ENCODE measurements at places on chromosomes 1 and 21. TPM values are rescaled to one million over a fixed set of nuclear protein-coding genes. Genes with fewer than 3 reads are reported as not detected.

- ATAC-seq = no peak
Observed at GRCh38 chr1:44780583-44781121, 5.3 kb downstream of the RPS8 start.

DNA sequence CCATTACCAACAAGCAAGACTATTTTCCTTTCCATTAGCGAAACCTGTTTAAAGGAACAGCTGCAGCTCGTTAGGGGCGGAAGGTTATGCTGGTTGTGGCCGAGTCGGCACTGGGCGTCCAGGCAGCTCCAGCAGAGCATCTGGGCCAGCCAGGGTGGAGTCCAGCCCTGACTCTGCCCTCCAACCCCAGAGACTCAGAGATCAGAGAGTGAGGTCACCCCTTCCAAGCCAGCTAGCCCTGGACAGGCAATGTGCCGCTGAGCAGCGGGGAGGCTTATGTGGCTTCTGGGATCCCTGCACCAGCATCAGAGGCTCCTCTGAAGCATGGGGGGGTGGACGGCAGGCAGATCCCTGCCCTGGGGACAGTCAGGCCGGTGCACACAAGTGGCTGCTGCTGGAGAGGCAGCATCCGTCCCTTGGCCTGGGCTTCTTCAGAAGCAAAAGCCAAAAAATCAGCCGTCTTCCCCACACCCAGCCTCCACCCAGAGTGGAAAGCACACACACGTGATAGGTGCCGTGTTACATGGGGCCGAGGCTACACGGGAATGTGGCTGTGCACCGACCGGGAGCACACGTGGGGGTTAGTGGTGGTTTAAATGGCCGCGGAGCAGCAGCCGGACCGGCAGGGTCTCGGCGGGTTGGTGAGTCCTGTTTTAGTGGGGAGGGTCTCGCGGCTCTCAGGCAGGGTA lies 30.1 kb downstream of the SLC66A1 start:
- no peak for ATAC-seq

DNA sequence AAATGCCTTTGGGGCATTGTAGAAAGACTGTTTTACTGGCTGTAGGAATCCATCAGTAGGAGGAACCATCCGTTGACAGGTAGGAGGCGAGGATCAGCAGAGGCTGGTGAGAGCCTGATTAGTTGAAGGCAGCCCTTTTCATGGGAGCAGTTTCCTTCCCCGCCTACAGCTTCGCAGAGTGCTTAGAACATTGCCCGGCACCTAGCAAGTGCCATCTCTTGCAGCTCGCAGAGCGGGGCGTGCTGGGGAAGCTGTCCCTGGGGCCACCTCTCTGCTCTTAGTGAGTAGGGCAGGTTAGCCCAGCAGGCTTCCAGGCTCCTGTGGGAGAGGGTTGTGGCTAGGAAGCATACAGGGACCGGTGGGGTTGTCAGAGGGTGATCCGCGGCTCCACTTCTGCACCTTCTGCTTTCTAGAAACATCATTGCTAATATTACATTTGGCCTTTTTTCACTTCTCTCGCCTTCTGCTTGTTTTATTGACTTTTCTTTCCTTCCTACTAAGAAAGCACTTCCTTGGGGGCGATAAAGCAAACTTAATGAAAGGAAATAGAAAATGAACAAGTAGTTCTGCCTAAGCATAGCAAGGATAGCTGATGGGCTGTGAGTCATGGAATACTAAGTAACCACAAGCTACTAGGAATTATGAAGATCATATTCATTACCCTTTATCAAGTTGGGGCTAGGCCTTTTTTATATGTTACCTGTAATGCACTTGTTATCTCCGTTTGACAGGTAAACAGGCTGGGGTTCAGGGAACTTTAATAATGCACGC lies 176.7 kb downstream of the GALNT2 start:
- ATAC-seq = no peak

GRCh38 chr1:198620951-198621824 lies 17.7 kb upstream of the PTPRC start:
- ATAC-seq = peak; percentile 75

- no peak for ATAC-seq
Observed at GRCh38 chr1:24735156-24735508, 10.1 kb upstream of the CLIC4 start.

DNA sequence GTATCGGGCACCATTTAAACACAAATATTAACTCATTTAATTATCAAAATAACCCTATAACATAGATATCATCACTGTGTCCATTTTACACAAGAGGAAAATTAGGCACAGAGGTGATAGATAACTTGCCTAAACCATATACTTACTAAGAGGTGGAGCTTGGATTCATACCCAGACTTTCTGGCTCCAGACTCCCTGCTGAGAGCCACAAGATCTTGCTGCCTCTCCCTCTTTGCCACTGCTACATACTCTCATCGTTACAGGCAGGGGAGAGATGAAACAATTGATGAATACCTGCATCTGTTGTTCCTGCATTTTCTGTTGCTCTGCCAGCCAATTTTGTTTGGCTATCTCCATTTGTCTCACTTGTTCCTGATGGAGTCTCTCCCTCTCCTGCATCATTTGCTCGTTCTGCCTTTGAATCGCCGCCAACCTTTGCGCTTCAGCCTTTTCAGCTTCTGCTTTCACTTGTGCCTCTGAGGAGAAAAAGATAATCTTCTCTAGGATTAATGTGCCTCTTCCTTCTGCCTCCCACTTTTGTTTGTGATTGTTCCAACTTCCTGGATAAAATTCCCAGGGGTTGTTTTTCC lies 10.6 kb downstream of the GBP5 start:
- no peak for ATAC-seq

CD2 gene
- total RNA-seq = 303 TPM

DNA sequence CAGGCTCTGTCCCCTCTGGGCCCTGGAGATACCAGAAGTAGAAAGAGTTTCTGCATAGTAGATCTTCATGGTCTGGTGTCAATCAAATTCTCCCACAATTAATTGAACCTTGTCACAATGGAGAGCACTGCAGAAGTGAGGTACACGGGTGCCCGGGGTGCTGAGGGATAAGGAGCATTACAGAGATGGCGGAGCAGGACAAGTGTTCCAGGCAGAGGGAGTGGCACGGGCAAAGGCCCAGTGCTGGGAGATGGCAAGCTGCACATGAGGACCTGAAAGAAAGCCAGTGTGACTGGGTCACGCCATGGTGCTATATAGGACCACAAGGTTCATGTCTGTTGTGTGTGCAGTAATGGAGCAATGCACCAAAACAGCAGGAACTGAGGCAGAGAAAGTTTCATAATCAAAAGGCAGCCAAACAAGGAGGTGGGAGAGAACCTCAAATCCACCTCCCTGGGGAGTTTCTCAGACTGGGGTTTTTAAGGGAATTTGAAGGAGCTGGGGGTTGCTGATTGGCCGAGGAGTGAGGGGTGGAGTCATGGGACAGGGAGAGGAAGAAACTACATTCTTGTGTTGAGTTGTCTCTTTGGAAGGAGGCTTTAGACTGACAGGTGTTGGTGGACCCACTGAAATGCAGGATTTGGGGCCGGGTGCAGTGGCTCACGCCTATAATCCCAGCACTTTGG lies 27.7 kb downstream of the ACOT11 start:
- ATAC-seq = no peak

GRCh38 chr1:58583496-58583895 lies 6.4 kb upstream of the TACSTD2 start:
- no peak for ATAC-seq

DNA sequence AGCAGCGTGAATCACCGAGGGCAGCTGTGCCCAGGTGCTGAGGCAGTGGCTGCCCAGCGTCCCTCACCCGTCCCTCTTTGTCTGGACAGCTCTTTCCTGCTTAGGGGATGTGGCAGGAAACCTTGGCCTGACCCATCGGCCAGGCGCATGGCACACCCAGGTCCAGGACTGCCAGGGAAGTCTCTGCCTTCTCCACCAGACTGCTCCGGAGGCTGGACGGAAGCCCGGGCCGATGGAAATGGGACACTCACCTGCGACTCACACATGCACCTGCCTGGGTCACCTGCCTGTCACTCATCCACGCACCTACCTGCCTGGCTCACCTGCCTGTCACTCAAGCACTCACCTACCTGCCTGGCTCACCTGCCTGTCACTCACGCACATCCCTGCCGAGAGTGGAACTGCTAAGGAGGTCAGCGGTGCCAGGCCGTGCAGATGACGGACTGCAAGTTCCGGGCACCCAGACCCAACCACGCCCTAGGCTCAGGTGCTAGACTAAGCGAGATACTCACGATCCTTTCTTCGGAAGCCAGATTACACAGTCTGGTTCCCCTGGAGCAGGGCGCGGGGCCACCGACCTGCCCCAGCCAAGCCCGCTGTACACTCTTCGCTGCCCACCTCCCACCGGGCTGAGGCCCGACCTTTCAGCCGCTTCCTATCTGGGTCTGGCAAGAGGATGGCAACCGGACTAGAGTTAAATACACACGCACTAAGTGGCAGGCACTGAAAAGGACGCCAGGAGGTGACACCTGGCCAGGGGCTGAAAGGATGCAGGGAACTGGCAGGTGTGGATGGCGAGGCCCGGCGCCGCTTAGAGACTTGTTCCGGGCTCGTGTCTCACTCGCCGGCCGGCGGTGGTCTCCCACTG lies 1.1 kb downstream of the UBE2J2 start:
- no peak for ATAC-seq

DNA sequence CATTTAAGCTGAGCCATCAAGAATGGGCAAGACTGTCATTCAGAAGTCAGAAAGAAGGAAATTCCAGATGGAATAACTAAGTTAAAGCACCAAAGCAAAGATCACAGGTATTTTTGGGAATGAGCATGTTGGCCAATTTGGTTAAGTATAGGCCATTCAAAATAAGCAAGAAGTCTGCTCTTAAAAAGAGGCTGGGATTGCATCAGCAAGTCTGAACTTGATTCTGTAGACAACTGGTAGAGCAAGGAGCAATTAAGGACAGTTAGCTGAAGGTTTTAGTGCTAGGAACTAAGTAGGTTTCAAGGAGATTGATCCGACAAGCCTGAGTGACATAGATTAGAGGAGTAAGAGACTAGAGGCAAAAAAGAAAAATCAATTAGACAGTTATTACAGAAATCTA lies 8.4 kb downstream of the ANKRD45 start:
- no peak for ATAC-seq

GRCh38 chr1:100773444-100773843 lies 53.9 kb downstream of the VCAM1 start:
- ATAC-seq = no peak

DNA sequence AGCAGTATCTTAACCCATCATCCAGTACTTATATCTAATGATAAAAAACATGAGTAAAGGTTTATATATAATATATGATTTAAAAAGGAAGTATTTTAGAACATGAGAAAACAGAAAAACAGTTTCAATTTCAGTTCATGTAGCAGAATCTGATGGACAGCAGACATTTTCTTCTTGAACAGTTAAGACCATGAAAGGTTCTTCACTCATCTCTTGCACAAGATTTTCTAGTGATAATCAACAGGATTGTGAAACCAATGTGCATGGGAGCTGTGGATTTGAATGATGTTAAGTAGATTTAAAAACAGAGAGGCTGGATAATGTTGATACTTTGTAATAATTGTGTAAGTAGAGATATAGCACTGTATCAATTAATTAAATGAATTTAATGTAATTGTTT lies 1297.6 kb downstream of the BRINP3 start:
- no peak for ATAC-seq

- no peak for ATAC-seq
Observed at GRCh38 chr1:29831500-29832117, 595.3 kb downstream of the PTPRU start.

TPR gene
- 147 TPM for total RNA-seq

SPAG17 gene
- not detected for total RNA-seq

FAM72C gene
- total RNA-seq = 11.7 TPM

CD101 gene
- total RNA-seq = 2.1 TPM

HMGCS2 gene
- total RNA-seq = not detected

RAB7B gene
- not detected for total RNA-seq

DNA sequence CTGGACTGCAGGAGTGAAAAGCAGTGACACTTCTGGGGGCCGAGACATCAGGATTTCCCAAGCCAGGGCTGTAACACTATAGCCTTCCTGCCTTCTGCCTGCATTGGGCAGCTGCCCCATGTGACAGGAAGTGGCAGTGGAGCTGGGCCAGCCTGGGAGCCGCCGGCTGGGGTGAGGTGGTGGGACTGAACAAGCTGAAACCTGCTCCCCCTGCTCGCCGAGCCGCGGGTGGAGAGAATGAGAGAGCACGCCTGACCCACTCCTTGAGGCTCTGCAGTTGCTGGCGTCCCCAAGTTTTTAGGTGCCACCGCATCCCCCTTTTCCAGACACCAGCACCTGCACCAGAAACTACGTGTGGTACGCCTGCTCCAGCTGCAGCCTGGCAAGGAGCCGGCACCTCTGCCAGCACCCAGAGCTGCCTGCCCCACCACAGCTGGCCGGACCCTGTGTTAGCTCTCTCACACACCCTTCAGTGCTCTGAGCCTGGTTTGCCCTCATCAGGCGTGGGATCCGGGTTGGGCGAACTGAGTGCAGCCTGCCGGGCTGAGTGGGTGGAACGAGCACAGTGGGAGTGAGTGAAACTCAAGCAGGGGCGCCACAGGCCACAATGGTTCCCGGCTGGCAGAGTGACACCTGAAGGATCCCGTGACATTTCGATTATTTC lies 119.4 kb downstream of the AKT3 start:
- ATAC-seq = no peak

GRCh38 chr1:58545591-58546519 lies 671 bp downstream of the OMA1 start:
- ATAC-seq = peak; percentile 67

DNA sequence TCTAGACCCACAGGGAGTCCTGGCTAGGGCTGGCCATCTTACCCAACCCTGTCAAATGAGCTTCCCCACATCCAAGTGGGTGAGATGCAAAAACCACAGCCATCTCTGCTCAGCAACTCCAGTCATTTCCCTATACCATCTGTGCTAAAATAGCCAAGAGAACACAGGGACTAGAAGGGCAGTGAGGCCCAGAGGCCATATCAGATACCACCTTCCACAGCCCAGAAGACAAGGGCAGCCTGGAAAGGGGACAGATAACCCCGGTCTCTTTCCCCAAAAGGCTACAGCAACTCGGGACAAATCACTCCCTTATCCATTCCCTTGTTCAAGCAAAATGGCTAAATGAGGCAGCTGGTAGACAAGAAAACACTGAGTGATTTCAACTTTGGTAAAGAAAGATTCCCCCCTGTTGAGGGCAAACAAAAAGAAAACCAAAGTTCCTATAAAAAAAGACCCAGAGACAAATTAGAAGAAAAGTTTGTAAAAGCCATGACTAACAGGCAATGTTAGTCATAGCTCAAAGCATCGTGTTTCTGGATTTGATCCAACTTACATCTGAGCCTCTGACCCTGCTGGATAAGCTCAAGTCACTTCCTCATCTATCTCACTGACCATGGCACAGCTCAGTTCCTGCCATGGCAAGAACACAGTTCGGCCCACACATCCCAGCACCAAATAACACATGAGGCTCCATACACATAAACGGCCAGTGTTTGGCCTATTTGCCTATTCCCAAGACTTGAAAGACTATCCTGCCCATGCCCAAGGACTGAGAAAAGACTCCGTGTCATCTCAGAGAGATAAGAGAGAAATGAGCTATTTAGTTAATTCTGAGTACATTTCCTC lies 3.1 kb downstream of the LAMB3 start:
- peak; percentile 51 for ATAC-seq

GRCh38 chr21:16633831-16634459 lies 878.9 kb upstream of the CXADR start:
- no peak for ATAC-seq

GRCh38 chr1:154220970-154221277 lies 169 bp downstream of the UBAP2L start:
- ATAC-seq = no peak

All from activated T-helper 17 cell treated with anti-CD3 and anti-CD28 coated beads, Interleukin-2, amount 50 U/mL, for 72 hours (primary cell).